ENCODE measurements at places on chromosomes 13 and 19.

DNA sequence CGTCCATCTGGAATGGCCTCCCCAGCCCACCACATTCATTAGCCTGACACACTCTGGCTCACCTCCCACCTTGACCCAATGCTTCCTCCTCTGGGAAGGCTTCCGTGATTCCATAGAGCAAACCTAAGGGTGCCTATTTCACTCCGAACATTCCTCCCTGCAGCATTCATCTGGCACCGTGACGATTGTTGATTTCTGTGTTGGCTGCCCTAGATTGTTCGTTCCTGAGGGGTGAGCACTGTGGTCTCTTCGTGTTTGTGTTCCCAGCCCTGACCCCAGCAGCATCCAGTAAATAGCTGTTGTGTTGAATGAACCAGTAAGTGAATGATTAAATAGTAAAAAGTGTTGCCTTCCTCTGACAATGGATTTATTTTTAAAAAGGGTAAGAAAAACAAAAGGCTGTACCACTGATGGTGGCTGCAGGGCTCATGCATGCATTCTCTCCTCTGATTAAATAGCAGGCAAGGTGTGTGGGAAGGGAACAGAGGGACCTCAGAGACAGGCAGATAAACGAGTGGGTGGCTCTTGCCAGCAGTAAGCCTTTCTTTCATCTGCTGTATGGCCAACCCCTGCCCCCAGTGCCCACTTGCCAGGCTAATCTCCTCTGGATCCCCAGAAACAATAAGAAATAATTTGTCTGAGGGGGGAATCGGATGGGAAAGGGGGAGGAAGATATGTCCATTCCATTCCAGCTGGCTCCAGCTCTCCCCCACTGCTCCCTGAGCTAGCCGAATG lies 48.4 kb upstream of the CACNA1A start:
- no peak for DNase-seq

- DNase-seq = no peak
Observed at GRCh38 chr19:29645911-29646310, 19.4 kb upstream of the PLEKHF1 start.

- no peak for DNase-seq
Observed at GRCh38 chr19:50003810-50004419, 21.3 kb downstream of the VRK3 start.

DNA sequence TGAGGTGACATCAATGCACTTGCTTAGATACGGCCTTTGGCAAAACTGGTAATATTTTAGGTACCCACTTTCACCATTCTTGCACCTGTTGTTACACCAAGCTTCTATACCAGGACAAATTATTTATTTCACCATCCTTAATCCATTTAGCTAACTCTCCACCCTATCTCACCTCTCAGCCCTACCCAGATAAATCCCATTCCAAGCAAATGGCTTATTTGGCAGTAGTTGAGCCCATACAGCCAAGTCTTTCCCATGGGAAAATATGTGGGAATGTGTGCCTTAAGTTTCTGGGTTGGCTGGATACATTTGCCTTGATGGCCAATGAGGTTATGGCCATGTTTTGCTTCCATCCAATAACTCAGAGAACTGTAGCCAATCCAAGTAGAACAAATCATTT lies 551.9 kb downstream of the GPC6 start:
- DNase-seq = no peak

- no peak for DNase-seq
Observed at GRCh38 chr19:11238781-11239376, 540 bp upstream of the ANGPTL8 start.

DNA sequence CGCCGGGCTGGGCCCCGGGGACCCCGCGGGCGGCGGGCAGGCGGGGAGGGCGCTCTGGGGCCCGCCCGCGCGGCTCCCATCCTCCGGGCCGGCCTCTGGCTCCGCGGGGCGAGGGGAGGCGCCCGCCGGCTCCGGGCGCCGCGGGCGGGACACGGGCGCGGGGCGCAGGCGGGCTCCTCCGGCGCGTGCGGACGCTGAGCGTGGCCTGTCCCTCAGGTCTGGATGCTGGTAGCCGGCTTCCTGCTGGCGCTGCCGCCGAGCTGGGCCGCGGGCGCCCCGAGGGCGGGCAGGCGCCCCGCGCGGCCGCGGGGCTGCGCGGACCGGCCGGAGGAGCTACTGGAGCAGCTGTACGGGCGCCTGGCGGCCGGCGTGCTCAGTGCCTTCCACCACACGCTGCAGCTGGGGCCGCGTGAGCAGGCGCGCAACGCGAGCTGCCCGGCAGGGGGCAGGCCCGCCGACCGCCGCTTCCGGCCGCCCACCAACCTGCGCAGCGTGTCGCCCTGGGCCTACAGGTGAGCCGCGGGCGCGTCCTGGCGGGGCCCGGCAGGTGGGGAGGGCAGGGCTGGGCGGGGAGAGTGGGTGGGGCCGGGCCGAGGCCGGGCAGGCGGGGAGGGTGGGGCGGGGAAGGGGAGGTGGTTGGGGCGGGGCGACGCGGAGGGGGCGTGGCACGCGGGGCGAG lies 420 bp downstream of the IL17D start:
- DNase-seq = peak; percentile 78

- DNase-seq = no peak
Observed at GRCh38 chr19:4624301-4624700, 15.0 kb upstream of the TNFAIP8L1 start.

- DNase-seq = no peak
Observed at GRCh38 chr13:103140001-103140671, 73.9 kb upstream of the SLC10A2 start.

DNA sequence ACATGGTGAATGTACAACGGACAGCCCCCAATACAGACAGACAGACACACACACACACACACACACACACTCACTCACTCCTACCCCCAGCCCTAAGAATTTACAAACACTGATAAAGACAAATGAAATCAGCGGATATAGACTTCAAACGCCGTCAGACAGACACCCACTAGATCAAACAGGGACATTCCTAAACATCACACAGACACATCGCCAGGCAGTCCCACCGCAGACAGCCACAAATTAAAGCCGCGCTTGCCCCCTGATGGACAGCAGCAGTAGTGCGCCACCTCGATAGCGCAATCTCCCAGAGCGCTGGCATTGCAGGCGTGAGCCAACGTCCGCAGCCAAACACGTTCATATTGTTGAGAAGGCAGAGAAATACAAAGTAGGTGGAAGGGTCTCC lies 24.7 kb upstream of the ADGRE1 start:
- peak; percentile 70 for DNase-seq

DNA sequence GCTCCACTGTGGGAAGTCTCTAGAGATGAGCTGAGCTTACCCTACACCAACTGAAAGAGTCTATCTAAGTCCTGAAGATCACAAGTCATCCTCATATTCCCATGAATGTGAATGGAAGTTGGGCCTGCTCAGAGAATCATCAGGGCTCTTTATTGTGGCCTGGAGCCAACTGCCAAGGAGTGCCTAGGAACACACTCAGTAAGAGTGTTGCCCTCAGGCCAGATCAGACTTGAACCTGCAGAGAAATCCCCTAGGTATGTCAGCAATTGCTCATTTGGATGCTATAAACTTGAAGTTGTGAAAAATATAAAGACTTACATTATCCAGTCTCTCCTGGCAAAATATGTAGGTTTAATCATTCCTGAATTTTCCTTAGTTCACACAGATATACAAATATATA lies 1070.2 kb downstream of the EFNB2 start:
- no peak for DNase-seq

DNA sequence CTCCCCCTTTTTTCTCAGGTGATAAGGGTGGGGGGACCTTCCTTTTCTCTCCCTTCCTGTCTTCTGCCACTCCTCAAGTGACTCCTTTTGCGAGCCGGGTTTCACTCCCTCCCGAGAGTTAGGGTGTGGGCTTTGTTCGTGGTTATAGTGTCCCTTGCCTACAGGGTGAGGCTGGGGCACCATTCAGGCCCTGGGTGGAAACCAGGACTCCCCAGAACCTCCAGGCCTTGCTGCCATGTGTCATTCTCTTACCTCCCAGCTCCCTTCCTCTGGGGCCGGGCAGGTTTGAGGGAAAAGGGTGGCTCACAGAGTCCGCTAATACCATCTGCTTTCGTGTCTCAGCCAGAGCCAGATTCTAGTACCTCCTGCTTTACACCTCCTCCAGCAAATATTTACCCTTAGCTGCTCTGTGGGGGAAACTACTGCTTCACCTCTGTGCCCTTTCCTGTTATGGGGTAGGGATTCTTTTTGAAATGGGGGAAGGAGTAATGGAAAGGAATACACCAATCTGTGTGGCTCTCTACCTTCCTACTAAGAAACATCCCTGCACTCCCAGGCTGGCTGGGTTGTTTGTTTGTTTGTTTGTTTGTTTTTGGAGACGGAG lies 2.8 kb downstream of the ACTN4 start:
- DNase-seq = no peak
